K562 (cell line): ENCODE measurements at places on chromosomes 1 and 21. TPM values are rescaled to one million over a fixed set of nuclear protein-coding genes. Genes with fewer than 3 reads are reported as not detected.
A peak's percentile ranks its signal among the peaks of the same experiment; 100 is the strongest.

DNA sequence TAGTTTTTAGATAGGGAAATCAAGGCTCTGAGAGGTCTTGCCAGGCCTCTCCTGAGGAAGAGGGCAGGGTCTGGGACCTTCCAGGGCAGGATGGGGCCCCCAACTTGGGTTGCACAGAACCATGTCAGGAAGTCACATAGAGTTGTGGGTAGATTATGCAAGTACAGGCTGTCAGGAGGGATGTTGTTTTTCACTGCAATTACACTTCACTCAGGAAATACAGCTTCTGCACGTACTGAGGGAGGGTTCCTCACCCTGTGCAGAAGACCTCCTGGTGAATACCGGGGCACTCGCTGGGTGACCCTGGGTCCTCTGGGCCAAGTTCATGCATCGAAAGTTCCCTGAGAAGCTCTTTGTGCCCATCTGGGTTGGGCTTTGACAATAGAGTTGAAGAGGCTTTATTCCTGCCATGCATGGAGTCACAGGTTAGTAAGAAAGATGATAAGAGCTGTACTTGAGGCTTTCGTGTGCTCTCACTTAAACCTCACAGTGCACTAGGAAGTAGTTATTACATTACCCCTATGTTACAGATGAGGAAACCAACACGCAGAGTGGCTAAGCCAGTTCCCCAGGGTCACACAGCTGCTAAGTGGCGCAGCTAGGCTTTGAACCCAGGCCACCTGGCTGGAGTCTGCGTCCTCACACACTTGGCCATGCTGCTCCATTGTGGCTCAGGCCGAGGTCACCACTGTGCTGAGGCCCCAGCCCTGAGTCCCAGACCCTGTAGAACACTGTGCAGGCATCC lies 16.2 kb upstream of the TNFRSF1B start:
- DNase-seq: no peak
- peaks cover 37% of the 10 kb centered on the region for H3K4me1 ChIP-seq
- H3K27me3 ChIP-seq: no peaks in the 10 kb centered on the region; the same call in 2 of the 3 replicates
- H3K36me3 ChIP-seq: no peaks in the 10 kb centered on the region
- no peak overlapping the region for H3K4me3 ChIP-seq
- H3K27ac ChIP-seq: no peak overlapping the region

DNA sequence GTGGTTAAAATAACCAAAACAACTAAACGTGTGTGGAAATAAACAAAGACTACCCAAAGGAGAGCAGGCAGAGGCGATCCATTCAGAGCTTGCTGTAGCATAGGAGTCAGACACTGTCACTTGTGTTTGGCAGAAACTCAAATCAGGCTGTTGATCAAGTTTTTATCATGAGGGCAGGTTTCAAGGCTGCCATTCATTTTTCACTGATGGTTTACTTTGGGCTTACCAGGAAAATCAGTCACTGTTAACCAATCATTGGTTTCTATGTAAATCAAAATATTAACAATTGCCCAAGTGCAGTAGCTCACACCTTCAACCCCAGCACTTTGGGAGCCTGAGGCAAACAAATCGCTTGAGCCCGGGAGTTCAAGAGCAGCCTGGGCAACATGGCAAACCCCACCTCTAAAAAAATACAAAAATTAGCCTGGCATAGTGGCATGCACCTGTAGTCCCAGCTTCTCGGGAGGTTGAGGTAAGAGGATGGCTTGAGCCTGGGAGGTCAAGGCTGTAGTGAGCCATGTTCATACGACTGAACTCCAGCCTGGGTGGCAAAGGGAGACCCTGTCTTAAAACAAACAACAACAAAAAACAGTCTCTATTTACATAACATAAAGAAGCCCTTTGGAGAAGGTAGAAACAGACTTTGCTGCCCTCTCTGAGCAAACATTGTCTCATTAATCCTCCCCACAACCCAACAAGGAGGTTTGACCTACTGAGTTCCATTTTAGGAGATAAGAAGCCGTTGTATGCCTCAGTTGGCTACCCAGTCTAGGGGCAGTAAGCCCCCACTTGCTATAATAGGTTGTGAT lies 21.1 kb upstream of the ETS2 start:
- no peak for DNase-seq
- no peak overlapping the region for H3K4me3 ChIP-seq
- peaks cover 17% of the 10 kb centered on the region for H3K4me1 ChIP-seq
- no peaks in the 10 kb centered on the region for H3K36me3 ChIP-seq

DNA sequence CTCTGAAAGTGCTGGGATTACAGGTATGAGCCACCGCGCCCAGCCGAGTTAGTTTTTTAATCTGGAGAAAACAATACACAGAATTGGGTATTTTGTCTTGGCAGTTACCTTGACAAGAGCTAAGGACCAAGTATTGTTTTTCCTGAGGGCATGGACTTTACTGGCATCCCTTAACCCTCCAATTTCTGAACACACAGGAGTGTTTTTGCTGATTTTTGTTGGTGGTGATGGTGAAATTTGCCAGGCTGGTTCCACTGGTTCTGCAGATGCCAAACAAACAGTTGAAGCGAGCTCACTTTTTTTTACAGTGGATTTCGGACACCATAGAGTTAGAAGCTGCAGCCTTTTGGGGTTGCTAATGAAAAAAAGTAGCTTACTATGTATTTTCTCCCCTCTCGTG lies 37.2 kb upstream of the SH3D21 start:
- H3K4me3 ChIP-seq: no peak overlapping the region
- H3K27me3 ChIP-seq: no peaks in the 10 kb centered on the region
- H3K4me1 ChIP-seq: peaks cover 5% of the 10 kb centered on the region; the same call in 1 of the 2 replicates

DNA sequence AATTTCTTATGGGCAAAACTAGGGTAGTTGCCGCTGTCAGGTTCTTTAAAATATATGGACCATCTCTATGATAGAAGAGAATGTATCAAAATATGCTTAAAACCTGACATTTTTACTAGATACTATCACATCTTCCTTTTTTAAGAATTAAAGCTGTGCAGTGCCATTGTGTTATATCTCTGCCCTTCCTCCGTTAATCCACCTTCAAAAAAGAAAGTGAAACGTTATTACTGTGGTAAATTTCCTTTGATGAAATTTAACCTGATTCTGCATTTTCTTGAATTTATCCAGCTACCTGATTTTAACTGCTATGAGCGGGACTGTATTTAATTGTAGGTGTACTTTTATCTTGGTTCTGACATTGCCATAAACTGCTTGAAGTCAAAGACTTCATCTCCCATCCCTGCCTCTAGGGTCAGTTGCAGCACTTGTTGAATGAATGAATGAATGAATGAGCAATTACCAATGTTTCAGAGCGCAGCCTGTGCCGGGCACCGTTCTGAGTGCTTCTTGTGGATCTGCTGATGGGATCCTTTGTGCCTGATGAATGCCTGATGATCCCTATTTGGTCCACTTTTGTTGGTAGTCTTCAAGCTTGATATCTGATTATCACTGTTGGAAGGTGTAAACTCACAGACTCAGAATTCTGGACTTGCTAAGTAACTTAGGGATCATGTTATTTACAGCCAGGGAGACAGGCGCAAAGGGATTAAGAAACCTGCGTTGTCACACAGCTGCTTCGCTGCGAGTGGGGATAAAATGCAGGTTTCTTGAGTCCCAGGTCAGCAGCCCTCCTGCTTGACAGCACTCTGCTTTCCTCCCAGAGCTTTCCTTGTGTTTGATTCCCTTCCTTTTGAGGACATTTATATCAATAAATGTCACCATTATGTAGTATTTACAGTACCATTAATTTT lies 30.1 kb downstream of the SMYD2 start:
- H3K27ac ChIP-seq: no peak overlapping the region
- no peak overlapping the region for H3K4me3 ChIP-seq
- H3K27me3 ChIP-seq: no peaks in the 10 kb centered on the region
- DNase-seq: no peak
- no peaks in the 10 kb centered on the region for H3K4me1 ChIP-seq

DNA sequence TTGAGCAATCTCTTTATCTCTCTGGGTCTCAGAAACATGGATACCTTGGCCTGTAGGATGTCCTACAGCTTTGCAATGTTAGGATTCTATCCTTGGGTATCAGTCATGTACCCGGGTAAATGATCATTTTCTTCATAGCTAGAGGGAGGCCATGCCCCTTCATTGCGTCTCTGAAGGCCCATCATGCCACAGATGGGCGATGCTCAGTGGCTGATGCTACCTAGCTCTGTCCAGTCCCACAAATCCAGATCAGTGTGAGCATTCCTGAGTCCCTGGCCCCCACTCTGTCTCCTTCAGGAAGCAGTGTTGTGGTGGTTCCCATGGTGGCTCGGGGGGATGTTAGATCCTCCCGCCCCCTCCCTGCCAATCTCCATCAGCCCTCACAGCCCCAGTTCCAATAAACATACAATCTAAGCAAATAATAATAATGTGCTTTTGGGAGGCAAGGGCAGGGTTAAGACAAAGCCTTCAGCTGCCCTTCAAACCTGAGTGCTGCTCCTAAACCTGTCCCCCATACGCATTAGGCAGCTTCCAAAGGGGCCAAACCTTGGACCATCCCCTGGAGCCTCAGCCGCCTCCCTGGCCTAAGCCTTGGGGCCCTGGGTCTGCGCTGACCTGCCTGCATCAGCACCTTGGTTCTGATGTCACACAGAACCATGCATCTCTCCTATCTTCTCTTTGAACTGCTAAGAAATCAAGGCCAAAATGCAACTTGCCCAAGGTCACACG lies 681 bp upstream of the GPR61 start:
- DNase-seq: peak; percentile 4
- H3K27me3 ChIP-seq: peaks cover 13% of the 10 kb centered on the region
- peaks cover 12% of the 10 kb centered on the region for H3K4me1 ChIP-seq
- H3K36me3 ChIP-seq: no peaks in the 10 kb centered on the region
- H3K27ac ChIP-seq: no peak overlapping the region

Gene SPATA46
- not detected in 2 replicates for total RNA-seq

Gene TLCD4
- 13.9 and 16.5 TPM in 2 replicates for total RNA-seq
